ENCODE measurements at places on chromosomes 12 and 14.
A peak's percentile ranks its signal among the peaks of the same experiment; 100 is the strongest.

- DNase-seq, result no peak
Observed at GRCh38 chr12:132071040-132071810, 72.9 kb downstream of the DDX51 start.

- no peak for DNase-seq
Observed at GRCh38 chr14:22977684-22978486, 4.5 kb downstream of the AJUBA start.

DNA sequence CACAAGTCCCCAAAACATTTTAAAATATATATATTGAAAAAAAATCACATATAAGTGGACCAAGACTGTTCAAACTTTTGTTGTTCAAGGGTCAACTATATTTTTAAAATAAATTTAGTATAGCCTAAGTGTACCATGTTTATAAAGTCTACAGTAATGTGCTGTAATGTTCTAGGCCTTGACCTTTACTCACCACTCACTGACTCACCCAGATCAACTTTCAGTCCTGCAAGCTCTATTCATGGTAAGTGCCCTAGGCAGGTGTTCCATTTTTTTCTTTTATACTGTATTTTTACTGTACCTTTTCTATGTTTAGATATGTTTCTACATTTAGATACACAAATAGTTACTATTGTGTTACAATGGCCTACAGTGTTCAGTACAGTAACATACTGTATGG lies 23.4 kb upstream of the TMTC1 start:
- DNase-seq, result no peak

DNA sequence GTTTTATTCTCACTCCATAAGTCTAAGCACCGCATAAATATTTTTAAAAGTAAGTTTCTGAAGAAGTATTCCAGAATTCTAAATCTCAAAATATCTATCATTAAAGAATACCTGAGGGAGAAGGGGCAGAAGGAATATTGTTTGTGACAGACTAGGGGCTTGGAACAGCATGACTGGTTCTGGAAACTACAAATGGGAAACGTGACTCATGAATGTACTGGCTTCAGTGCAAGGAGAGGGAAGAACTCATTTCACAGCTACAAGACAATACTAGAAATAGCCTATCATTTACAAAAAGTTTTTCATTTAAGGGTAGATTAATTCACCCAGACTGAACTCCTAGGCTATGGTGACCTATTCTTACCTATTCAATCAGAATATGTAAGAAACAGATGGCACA lies 121.3 kb downstream of the SLC25A21 start:
- no peak for DNase-seq

GRCh38 chr14:63759456-63759855 lies 31.6 kb upstream of the SGPP1 start:
- DNase-seq, result no peak

- DNase-seq, result no peak
Observed at GRCh38 chr12:59593761-59594160, 2.1 kb upstream of the SLC16A7 start.

DNA sequence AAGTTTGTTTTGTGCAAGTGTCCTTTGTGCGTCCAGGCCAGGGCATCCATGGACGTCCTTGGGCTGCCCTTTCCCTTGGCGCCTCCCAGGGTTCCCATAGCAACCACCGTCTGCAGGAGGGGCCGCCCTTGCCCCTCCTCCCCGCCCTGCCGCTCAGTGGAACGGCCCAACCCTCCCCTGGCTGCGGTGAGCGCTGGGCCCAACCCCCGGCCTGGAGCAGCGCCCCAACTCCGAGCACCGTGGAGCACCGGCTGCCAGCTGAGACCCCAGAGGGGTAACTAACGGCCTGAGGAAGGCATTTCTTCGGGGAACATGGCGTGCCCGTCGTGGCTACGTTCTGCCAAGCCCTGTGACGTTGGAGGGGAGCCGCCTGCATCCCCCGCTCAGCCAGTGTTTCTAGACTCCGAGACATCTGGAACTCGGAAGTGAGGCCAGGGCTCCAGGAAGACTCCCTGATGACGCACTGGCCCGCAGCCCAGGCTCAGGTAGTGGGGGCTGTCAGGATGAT lies 5.3 kb upstream of the ACACB start:
- DNase-seq, result peak; percentile 76

GRCh38 chr14:101780390-101780789 lies 18.9 kb downstream of the PPP2R5C start:
- DNase-seq, result no peak

GRCh38 chr12:107655281-107656065 lies 30.1 kb upstream of the PWP1 start:
- DNase-seq, result no peak

GRCh38 chr12:27555361-27555760 lies 31.4 kb downstream of the PPFIBP1 start:
- no peak for DNase-seq

DNA sequence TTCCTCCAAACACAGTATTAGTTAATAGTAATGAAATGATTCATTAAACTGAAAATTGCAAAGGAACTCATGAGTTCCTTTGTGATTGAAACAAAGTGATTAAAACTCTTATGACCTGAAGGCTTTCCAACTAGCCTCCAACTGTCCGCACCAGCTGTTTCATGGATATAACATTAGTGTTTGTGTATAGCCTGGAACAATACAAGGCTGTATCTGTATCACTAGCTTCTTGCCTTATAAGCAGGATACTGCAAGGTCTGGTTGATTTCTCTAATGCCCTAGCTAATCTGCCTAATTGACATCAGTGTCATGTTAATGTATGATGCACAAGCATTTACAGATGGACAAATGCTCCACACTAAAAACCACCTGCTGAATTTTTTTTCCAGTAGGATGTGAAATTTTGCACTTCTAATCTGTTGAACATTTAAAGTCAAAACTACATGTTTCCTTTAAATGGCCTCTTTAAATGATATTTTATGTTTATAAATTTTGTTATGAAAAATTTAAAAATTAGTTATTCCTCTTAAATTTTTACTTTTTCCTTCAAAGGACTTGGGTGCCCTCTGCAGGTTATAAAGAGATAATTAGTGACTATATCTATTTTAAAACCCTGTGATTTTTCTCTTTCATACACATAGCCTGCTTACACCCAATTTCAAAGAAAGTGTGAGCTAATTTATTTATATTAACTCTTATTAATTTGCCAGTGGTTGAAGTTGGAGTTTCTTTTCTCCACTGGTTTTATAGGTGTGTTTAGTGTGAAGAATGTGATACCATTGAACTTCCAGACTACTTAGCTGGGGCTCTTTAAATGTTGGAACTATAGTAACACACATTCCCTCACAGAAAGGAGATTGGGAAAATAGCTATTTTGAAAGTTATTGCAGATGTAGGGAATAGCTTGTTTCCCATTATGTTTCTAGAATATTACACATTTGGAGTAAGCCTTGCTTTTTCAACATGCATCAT lies 25.4 kb downstream of the AP5M1 start:
- DNase-seq, result no peak

GRCh38 chr12:104258476-104259067 lies 43.0 kb downstream of the TXNRD1 start:
- no peak for DNase-seq

DNA sequence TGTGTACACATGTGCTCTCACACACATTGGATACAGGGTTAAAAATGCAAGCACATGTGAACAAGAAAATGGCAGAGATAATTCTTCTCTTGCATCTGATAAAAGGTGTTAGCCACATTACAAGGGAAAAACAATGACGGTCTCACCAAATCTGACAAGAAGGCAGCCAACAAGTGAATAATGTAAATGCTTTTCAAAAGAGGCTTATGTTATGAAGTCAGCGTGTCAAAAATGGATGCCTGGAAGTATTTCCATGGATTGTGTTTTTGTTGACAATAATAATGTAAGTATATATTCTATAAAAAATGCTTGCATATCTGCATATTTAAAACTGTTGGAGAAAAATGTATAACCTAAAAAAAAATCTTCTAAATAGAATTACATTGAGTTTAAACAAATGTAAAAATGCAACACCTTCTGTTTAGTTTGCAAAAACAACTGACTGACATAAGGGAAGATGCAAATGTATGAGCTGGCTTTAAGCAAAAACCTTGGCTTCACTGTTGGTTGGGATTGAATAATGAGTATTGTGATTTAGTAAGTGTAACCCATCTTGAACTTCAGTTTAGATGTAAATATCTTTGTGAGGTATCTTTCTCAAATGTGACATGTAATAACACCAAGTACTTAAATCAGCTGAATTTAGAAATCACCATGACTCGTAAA lies 424.9 kb downstream of the PDZRN4 start:
- no peak for DNase-seq

DNA sequence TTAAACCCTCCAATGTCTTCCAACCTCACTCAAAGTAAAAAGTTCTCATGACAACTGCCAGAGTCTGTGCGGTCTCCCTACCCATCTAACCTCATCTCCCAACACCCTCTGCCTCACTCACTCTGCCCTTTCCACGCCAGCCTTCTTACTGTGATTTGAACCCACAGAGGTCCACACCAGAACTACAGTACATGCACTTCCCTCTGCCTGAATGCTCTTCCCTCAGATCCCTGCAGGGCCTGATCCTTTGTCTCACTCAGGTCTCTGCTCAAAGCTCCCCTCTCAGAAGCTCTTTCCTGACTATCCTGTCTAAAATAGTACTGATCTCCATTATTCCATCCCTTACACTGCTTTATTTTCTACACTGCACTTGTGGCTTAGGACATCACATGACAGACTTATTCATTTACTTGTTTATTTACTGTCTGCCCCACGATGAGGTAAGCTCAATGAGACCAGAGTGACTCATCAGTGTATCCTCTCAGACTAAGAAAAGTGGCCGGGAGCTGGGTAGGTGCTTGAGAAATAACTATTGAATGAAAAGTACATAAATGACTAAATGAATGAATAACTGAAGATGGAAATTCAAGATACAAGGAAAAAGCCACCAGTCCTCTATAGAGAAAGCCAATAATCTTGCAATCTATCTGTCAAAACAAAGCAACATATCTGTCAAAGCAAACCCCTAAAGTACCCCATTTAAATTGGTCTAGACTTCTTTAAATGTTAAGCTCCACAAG lies 17.1 kb downstream of the POMT2 start:
- peak; percentile 8 for DNase-seq

DNA sequence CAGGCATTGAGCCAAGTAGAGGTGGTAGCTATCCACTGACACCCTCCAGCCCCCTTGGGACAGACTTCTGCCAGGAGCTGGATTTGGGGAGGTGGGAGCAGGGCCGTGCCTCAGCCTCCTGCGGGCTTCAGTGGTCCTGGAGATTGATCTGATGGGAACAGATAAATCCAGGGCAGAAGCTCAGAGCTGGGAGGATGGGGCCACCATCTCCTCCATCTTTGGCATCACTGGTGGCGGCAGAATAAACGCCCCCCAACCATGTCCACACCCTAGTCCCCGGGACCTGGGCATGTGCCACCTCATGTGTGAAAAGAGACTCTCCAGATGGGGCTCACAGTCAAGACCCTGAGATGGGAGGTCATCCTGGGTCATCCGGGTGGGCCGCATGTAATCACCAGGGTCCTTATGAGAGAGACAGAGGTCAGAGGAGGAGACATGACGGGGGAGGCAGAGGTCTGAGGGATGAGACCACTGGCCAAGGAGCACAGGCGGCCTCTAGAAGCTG lies 209.6 kb upstream of the RTL1 start:
- no peak for DNase-seq

DNA sequence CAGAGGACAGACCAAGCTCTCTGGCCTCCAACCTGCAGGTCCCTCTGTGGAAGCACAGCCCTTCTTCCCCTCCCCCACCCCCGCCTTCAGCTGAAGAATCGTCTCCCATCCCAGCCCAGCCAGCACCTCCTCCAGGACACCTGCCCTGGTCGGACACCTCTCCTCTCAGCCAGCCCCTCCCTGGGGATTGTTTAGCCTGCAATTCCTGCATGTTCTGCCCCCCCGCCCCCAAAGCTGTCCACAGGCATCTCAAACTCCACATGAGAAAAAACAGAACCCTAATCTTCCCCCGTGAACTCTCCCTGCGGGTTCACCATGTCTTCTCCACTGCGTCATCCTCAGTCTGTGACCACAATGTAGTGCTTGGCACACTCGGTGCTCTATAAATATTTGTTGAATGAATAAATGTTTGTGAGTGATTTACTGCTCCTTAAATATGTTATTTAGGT lies 24.1 kb downstream of the PRIMA1 start:
- no peak for DNase-seq

DNA sequence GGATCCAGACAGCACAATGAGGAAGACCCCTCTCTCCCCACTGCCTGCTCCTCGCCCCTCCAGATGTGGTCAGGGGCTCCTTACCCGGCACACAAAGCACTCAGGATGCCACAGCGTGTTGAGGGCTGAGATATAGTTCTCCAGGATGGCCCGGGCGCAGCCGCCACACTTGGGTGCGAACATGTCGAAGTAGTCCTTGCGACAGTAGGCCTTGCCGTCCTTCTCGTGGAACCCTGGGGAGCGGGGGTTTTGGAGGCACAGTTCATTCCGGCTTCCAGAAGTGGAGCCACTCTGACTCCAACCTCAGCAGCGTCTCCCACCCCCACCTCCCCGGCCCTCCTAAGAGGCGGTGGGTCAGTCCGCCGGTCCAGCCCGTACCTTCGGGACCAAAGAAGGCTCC lies 12.8 kb upstream of the RPLP0 start:
- no peak for DNase-seq

DNA sequence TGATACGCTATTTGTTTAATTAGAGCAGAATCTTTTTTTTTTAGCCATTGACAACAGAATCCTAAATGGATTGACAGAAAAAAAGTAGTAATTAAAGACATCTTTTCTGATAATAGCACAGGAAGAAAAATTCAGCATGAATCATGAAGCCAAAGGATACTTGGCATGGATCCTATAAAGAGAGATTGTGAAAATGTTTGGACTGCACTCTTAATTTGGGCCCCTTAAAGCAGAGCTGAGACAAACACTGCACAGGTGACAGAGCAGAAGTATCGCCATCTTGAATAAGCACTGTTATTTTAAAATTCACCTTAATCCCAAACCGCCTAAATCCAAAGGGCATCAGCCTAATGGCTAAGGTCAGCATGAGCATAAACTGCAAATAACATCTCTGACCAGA lies 48.8 kb upstream of the SEL1L start:
- no peak for DNase-seq

DNA sequence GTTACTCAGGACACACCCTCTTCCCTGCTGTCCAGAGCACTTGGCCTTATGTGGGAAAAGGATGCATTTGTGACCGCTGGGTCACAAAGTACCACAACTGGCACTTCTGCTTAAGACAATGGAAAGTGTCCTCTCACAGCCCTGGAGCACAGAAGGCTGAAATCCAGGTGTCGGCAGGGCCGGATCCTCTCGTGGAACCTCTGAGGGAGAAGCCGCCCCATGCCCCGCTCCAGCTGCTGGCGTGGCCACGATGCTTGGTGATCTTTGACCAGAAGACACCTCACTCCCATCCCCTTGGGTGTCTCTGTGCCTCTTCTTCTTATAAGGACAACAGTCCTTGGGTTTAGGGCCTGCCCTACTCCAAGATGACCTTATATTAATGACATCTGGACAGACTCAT lies 157.0 kb downstream of the PIWIL1 start:
- DNase-seq, result no peak

DNA sequence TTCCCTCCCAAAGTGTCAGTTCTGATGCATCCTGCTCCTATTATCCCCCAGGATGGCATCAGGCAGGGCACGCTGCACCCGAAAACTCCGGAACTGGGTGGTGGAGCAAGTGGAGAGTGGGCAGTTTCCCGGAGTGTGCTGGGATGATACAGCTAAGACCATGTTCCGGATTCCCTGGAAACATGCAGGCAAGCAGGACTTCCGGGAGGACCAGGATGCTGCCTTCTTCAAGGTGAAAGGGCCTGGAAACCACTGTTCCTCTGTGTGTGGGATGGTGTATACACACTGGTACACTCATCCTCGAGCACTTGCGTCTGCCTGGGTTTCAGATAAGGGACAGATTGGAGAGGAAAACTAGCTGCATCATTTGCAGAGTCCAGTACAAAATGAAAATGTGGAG lies 1.0 kb downstream of the IRF9 start:
- no peak for DNase-seq

- DNase-seq, result no peak
Observed at GRCh38 chr12:93407054-93407962, 29.6 kb downstream of the NUDT4 start.

All from nucleus accumbens (tissue), 56 donors.